Erythroblast (primary cell): ENCODE measurements at places on chromosomes 2 and 18.

DNA sequence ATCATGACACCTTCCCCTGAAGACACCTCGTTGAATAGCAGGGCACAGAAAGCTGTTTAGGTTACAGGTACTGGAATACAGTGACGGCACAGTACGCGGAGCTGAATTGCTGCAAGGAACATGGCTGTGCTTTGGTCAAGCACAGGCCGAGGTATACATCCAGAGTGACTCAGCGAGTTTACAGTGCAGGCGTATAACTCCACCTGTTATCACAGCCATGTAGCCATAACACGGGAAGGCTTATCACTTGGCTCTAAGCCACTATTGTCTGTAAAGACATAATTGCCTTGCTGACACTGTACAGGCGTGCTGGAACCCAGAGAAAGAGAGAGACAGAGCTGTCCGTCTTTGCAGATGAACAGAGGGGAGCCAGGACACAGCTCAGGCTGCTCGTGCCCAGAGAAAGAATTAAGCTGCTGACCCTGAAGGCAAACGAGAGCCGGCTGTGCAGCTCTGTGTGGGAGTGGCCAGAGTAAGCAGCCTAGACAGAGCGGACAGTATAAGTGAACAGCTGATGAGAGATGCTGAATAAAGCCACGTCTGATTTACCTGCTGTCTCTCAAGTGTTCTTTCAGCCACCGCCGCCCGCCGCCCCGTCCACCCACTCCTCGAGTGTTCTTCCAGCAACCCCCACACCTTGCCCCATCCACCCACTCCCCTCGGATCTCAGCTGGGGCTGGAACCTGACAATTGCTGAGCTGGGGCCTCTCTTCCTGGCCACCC, 87.3 kb upstream of the PPP1CB start:
- no peak for DNase-seq

DNA sequence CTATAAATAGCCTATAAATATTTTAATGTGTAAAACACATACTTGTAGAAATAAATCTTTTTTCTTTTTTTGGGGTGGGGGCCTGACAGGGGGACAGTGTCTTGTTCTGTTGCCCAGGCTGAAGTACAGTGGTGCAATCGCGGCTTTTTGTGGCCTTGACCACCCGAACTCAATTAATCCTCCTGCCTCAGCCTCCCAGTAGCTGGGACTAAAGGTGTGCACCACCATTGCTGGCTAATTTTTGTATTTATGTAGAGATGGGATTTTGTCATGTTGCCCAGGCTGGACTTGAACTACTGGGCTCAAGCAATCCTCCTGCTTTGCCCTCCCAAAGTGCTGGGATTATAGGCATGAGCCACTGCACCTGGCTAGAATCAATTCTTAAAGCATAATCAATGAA, 37.6 kb downstream of the NPC1 start:
- DNase-seq, result no peak

GRCh38 chr2:138239902-138240491, 261.6 kb upstream of the SPOPL start:
- no peak for DNase-seq

DNA sequence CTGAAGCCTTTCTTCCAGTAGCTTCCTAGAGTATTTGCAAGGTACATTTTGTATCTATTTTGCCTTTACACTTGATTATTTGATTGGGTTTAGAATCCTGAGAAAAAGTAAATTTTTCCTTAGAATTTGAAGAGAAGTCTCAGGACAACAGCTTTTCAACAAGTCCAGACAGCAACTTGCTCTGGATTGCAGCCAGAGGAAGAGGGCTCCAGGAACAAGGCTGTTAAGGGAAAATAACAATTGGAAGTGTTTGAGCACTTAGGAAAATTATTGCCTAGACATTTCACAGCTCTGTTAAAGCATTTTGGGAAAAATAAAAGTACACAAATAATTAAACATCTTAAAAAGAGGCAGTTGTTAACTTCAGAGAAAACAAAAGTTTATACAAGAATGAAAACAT, 58.3 kb upstream of the RAPGEF4 start:
- DNase-seq, result no peak

DNA sequence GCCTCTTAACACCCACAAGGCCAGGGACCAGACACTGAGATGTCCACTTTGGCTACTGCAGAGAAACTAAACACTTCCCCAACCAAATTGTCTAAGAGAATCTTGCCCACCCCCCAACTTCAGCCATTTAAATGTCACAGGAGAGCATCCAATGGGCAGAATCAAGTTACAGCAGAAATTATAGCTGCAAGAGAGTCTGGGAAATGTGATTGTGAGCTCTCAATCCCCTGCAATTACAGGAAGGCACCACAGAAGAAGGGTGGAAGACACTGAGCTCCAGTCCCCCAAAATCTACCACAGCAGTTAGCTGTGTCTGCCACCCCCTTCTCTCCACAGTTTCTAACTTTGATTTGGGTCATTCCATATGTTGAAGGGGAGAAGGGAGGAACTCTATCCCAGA, 103.5 kb upstream of the ATL2 start:
- DNase-seq, result no peak

- no peak for DNase-seq
These were observed 28.4 kb downstream of the CFLAR start for GRCh38 chr2:201144101-201145051.

DNA sequence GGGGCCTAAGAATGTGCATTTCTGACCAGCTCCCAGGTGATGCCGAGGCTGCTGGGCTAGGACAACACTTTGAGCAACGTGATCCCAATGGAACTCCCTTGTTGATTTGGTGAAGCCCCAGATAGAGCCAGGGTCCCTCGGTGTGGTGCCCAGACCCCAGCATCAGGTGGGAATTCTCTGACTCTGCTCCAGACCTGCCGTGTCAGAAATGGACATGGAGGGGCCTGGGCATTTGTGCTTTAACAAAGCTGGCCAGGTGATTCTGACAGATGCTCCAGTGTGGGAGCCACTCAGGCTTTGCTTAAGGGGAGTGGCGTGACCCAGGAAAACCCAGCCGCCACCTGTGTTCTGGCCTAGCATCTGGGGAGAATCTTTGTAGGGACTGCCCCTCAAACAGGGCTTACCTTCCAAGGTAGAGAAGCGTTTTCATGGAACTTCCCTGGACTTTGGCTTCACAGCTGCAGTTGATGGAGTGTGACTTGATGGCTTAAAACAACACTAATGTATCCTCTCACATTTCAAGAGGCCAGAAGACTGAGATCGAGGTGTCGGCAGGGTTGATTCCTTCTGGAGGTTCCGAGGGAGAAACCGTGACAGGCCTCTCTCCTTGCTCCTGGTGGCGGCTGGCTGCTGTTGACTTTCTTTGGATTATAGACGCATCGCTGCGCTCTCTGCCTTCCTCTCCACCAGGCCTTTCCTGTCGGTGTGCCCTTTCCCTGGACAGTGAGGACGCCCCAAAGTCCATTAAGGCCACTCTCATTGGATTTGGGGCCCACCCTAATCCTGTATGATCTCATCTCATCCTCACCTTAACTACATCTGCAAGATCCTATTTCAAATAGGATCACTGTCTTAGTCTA, 57.0 kb upstream of the HDAC4 start:
- DNase-seq, result no peak

- DNase-seq, result no peak
These were observed 299.7 kb downstream of the PRKCE start for GRCh38 chr2:45951025-45951727.

DNA sequence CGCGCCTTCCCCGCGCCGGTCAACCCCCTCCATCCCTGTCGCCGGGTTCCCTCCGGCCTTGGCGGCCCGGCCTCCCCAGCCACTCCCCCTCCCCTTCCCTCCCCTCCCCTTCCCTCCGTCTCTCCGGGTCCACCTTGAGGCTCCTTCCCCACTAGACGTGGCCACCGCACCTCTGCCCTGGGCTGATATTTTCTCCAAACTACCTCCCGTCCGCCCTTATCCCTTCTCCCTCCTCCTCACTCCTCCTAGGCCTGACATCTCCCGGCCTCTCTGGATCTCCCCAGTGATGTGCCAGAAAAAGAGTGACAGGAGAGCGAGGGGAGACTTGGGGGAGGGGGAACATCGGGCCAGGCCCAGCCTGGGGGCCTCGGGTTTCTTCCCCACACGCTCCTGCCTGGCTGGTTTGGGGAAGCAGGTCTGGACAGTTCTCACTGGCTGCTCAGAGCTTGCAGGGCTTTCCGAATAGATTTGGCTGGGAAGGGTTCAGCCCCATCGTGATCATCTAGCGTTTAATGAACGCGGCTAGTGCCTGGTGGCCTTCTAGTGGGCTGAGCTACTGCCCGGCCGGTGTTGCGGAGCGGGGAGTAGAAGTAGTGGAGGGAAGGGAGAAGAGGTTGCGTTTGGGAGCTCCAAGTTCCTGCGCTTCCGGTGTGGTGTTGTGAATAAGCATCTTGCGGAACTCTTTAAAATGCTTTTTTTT, 641 bp downstream of the MAPRE3 start:
- DNase-seq, result peak; percentile 50

GRCh38 chr18:34397286-34397896, 172.7 kb upstream of the NOL4 start:
- no peak for DNase-seq

DNA sequence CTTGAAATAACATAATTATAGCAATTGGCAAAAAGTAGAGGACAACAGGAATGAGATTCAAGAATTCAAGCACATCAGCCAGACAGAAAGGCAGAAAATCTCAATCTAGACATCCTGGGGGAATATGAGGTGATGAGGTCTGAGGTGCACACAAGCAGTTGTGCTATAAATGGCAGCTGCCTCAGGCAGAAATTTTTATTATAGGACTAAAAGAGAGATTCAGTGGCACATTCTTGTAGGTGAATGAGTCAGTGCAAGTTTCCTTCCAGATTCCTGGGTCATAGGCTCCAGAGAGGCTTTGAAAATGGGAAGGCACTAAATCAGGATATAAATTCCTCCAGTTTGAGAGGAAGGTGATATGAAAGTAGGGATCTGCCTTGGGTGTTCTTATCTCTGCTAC, 127.2 kb upstream of the THSD7B start:
- DNase-seq, result no peak

GRCh38 chr2:18799397-18799796, 210.0 kb upstream of the NT5C1B start:
- DNase-seq, result no peak

DNA sequence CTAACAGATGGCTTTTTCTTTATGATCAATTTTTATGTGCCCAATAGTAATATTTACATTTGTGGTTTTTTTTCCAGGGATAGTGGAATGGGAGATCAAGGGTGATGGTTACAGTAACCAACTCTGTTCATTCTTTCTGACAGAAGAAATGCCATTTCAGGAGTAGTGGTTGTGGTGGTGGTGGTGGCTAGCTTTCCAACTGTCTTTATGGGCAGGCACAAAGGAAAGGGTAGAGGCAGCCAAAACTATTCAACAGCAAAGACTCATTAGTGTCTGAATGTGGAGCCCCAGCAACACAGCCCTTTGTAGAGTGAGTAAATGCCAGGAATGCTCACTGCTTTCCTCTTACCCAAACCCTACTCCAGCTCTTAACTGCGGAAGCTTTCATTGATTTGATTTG, 227.7 kb downstream of the RND3 start:
- DNase-seq, result no peak

DNA sequence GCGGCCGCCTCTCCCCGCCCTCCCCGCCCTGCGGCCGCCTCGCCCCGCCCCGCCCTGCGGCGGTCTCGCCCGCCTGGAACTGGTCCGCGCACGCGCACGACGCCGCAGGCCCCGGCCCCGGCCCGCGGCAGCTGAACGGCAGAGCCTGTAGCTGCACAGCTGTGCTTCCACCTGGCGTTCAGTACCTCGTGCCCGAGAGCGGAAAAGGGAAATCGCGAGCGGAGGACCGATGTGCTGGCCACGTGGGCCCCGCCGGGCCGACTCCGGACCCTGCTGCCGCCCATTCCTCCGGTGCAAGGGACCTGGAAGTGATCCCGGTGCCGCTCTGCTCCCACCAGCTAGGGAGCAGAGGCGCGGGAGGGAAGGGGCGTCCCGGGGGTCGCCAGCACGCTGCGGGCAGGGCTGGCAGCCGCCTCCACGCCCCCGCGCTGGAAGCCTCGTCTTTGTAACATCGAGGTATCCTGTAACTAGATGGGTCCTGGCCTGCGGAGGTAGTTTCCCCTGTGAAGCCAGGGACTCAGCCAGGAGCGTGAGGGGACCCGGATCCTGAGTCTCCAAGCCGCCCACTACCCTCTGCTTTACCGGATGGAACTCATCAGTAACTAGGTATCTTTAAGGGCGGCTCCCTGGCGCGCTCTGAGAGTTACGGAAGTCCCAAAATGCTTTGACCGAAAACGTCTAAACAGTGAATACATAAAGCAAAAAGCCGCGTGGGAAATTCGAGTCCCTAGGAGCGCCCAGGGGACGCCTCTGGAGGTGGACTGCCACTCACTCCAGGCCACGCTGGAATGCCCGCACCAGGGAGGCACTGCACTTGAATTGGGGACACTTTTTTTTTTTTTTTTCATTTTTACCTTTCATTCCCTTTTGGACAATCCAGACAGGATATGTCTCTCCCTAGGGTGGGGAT, 704 bp upstream of the ODC1 start:
- DNase-seq, result peak; percentile 70

- no peak for DNase-seq
These were observed 42.0 kb upstream of the IL1R1 start for GRCh38 chr2:102100371-102101096.

- no peak for DNase-seq
These were observed 21.2 kb downstream of the WDFY1 start for GRCh38 chr2:223923976-223924375.

DNA sequence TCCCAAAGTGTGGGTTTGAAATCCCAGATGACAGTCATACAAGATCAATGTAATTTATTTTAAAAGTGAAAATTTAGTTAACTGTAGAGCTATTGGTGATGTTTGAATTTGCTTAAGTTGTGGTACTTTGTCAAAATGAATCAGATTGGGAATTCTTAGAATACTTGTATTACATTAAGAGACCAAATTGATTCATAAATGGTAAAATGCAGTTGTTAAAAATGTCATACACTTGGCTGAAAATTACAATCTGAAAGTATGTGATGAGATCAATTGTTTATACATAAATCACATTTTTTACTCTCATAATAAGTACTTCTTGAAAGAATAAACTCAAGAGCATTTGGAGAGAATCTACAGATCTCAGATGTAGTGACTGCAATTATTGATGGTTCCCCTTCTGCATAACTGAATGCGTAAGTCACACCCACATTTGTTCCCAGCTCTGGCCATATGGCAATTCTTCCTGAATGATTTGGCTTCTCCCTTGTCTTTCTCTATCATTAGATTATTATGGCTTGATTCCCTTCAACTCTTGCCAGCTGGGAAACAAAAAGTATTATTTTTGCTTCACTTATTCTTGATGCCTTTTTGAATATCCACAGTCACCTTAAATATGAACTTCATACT, 558.5 kb downstream of the CPS1 start:
- no peak for DNase-seq

- DNase-seq, result no peak
These were observed 1.6 kb upstream of the PDCL3 start for GRCh38 chr2:100561191-100561590.

- peak; percentile 27 for DNase-seq
These were observed 328 bp downstream of the EGR4 start for GRCh38 chr2:73292906-73293533.

DNA sequence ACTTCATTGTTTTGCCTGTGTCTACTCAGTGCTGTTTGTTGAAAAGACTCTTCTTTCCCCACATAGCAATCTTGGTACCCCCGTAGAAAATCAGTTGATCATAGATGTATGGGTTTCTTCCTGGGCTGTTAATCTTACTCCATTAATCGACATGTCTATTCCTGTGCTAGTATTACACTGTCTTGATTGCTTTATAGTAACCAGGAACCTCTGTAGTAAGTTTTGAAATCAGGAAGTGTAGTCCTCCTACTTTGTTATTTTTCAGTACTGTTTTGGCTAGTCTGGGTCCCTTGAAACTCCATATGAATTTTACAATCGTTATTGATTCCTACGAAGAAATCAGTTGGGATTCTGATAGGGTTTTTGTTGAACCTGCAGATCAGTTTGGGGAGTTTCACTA, 78.8 kb upstream of the FAM136A start:
- no peak for DNase-seq

GRCh38 chr2:46053564-46053963, 243.6 kb upstream of the EPAS1 start:
- no peak for DNase-seq
